Aorta (tissue), 5 donors: ENCODE measurements at places on chromosomes 6 and 20. TPM values are rescaled to one million over a fixed set of nuclear protein-coding genes. Genes with fewer than 3 reads are reported as not detected.

The PRSS16 gene
- 1.1 TPM for polyA plus RNA-seq

The TREML4 gene
- polyA plus RNA-seq, result not detected

DNA sequence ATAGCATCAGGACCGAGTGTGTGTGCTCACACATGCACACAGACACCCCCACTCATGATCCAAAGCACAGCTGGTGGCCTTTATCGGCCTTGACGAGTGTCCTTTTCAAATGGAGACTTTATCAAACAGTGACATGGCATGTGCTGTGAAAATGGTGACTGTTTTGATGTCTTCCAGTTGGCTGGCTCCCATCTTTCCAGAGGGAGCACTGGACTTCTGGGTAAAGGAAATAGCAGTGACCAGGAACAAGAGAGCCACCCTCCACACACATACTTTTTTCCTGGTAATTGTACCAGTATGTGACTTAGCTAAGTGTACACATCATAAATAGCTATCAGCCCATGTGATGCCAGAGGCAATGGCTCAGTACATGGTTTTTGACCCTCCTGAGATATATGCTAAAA is 52.7 kb downstream of the ZDHHC14 start:
- no peak for DNase-seq

GRCh38 chr6:76940191-76940590 is 523.1 kb downstream of the HTR1B start:
- no peak for DNase-seq

The COMMD7 gene
- 63.1 TPM for polyA plus RNA-seq

The JAG1 gene
- polyA plus RNA-seq, result 22.4 TPM

The ULBP2 gene
- 0.36 TPM for polyA plus RNA-seq

DNA sequence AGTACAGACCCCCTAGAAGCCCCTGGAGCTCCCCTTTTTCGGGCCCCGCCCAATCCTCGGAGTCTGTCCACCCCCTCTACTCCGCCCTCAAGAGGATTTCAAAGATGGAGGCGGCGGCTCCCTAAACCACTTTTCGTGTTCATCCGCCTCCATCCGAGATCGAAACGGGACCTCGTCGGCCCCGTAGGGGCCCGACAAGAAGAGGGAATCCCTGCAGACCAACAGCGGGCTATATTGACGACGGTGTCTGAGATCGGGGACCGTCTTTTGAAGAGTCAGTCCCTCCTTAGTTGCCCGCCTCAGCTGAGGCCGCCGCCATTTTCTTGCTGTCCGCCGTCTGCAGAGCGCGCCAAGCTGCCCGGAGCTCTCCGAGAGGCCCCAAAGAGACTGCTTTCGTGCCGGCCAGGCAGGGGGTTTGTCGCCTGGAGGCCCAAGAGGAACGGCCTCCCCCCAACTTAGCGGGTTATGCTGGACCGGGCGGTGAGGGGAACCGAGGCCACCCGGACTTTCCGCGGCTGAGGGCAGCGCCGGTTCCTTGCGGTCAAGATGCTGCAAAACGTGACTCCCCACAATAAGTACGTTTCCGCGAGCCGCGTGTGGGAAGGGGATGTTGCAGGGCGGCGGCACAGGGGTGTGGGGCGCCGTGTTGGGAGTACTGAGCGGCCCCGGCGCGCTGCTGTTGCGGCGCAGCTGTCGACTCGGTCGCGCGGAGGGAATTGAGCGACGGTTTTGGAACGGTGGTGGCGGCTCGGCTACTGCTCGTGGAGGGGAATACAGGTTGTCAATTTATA is 4.2 kb downstream of the BRD2 start:
- peak; percentile 70 for DNase-seq

The C2 gene
- polyA plus RNA-seq, result 16.7 TPM

DNA sequence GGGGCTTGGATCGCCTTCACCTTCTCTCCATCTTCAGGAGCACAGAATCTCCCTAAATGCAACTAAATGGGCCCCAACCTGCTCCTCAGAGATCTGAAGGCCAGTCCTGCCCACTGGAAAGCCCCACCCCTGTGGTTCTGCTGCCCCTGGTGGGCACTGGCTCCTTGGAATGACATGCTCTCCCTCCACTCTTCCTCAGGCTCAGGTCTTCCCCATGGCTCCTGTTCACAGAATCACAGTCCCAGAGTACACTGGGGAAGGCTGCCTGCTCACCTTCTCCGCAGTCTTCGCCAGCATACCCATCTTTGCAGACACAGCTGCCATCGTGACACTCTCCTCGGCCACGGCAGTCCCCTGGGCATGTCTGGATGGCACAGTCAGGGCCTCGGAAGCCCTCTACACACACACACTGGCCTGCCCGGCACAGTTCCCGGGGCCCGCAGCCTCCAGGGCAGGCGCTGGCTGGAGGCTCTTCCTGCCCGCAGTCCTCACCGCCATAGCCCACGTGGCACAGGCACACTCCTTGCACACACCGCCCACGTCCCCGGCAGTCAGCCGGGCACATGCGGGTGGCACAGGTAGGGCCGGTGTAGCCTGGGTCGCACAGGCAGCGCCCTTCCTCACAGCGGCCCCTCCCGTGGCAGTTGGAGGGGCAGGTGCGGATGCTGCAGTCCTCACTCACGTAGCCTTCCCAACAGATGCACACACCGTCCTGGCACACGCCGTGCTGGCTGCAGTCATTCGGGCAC is 13.6 kb downstream of the TNXB start:
- DNase-seq, result no peak

The WFDC10B gene
- 1.7 TPM for polyA plus RNA-seq

DNA sequence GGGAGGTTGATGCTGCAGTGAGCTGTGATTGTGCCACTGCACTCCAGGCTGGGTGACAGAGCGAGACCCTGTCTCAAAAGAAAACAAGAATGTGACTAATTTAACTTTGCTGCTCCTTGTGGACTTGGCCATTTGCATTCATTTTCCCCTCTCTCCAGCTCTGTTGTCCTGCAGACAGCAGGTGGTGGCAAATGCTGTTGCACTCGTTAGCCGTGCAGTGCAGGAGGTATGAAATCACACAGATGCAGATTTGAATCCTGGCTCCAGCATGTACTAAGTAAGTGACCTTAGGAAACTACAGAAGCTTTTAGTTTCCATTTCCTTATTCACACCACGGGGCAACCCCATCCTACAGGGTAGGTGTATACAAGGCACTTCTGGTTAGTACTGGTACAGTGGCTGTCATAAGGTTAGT is 9.6 kb upstream of the BEND3 start:
- DNase-seq, result no peak

DNA sequence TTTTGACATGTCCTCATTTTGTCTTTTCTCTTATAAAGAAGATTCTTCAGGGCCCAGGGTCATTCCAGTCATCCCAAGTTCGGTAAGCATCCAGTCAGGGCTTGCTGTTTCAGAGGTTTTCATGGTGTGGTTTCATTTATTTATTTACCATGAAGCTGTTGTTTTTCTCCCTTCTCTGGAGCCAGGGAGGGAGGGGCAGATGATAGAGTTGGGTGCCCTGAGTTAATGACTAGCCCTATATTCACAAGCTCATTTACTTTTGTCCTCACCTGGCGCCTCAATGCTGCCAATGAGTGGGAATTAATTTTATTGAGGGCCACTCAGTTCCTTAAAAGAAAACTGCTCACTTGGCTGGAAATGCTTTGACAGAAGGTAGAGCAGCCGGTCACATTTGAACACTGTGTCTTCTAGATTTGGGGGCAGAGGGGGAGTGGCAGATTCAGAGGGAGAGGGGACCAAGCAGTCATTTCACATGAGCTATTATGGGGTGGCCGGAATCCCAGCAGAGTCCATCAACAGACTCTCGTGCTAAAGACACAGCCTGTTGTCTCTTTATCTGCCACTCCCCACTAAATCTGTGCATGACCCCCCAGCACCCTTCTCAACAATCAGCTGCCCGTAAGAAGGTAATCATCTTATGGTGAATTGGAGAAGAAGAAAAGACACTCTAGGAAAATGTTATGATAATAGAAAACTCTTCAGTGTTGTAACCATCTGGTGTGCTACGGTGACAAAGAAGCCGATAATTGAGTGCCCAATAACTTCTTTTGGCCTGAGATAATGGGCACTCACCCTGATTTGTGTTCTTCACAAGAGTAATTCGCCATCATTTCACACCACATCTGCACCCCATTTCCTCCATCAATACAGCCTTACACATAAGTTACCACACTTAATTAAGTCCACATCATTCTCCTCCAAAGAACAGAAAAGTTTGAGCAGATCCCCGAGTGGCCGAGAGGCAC is 573.5 kb upstream of the JAG1 start:
- DNase-seq, result no peak

The PRPH2 gene
- 0.72 TPM for polyA plus RNA-seq

DNA sequence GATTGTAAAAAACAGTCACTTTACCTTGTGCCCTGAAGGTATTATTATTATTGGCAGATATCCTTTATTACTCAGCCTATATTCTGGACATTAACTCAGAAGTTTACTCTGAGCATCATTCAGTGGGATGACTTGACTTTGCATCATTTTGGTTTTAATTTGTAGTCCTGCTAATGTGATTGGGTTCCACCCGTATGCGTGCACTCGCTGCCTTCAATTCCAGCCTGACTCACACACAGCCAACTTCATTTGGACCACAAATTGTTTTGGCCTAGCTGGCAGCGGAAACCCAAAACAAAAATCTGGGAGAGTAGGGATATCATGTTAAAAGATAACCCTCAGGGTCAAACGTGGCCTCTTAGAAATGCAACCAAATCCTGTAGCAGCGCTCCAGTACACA is 704.4 kb upstream of the SLC35B3 start:
- no peak for DNase-seq

GRCh38 chr20:38095017-38095686 is 61.6 kb downstream of the RPRD1B start:
- no peak for DNase-seq

GRCh38 chr6:130520801-130521200 is 155.0 kb downstream of the TMEM200A start:
- no peak for DNase-seq

DNA sequence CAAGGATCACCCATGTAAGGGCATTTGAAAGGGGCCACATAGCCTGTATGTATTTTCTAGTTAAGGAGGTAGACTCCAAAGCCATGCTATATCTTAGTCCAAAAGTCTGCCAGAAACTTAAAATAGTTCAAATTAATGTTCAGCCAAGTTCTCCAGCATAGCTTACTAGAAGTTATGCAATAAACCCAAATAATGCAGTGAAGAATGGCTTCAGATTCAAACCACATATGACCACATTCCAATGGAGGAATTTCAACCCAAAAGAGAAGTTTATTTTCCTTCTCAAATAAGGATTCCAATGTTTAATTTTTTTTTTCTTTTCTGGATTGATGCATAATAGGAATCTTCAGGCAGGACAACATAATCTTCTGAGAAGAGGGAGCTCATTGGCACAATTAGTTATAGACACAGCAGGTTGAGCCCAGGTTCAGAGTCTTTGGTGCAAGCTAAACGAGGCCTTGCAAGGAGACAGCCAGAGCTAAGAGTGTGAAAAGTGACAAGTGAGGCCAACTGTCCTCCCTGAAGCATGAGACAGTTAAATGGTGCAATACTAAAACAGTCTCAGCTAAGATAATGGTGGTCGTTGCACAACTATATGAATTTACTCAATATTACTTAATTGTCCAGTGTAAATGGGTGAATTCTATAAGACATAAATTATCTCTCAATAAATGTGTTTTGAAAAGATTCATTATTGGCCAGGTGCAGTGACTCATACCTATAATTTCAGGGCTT is 598.8 kb upstream of the CDH4 start:
- DNase-seq, result no peak
